ENCODE measurements at places on chromosomes 1 and 21.

DNA sequence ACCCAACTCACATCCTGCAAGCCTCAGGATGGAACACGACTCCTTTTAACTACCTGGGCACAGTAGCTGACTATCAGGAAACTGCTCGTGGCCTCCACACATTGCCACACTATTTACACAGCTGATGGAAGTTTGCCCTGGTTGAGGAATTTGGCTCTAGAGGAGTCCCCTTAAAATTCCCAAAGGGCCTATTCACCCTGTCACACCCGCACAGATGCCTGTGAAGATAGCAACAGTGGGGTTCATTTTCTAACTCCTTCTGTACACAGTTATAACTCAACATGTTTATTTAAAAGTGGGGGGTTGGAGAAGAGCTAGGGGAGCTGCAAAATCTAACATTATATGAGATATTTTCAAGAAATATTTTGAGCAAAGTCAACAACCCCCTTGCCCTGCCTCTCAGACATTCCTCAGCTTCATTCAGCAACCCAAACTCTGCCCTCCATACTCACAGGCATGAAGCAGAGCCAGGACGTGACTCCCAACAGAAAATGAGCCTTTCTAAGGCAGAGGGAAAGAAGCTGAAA is 35.8 kb upstream of the CCN1 start:
- DNase-seq, result no peak

DNA sequence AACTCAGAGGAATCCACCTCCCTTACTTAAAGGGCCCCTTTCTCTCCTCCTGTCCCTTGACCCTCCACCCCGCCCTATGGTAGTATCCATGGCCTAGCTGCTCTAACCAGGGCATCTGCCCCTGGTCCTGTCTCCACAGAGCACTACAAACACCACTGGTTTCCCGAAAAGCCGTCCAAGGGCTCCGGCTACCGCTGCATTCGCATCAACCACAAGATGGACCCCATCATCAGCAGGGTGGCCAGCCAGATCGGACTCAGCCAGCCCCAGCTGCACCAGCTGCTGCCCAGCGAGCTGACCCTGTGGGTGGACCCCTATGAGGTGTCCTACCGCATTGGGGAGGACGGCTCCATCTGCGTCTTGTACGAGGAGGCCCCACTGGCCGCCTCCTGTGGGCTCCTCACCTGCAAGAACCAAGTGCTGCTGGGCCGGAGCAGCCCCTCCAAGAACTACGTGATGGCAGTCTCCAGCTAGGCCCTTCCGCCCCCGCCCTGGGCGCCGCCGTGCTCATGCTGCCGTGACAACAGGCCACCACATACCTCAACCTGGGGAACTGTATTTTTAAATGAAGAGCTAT is 1.7 kb downstream of the BTG2 start:
- DNase-seq, result no peak

GRCh38 chr1:87436534-87436933 is 107.9 kb downstream of the LMO4 start:
- no peak for DNase-seq

DNA sequence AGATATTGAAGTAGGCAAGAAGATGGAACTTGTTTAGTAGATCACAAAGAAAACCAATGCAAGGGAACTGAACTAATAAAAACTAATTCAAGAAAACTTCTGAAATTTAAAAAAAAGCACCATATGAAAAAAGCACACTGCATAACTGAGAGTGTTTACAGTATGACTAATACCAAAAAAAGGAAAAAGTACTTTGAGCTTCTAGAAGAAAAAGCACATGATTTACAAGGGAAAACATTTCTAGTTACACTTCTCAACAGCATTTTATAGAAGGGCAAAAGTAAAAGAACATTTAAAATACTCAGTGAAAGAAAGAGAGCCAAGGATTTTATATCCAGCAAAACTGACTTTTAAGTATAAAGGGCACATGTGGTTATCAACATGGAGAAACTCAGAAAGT is 233.6 kb downstream of the RPS6KC1 start:
- no peak for DNase-seq

DNA sequence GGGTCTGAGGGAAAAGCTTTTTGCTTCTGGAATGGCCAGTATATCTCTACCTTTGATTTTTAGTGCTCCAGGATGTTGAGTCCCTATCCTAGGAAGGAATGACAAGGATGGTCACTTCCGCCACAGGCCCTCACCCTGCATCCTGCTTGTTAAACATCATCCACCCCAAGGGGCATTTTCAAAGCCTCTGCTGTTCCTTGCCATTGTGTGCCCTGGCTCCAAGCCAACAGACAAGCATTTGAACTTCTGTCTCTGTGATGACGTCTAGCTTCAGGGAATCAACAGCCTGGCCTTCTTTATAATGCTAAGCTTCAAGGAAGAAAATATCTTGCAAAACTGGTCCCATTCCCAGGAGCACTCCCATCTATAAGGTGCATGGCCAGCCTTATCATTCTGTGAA is 12.3 kb upstream of the JAM2 start:
- DNase-seq, result no peak
